Stimulated activated memory B cell treated with anti-CD40 and anti-IgM and Interleukin-4, amounts not matched to agents 10 μg/mL and 1 μg/mL and 100 μg/mL, for 72 hours (primary cell): ENCODE measurements at places on chromosomes 4 and X.

DNA sequence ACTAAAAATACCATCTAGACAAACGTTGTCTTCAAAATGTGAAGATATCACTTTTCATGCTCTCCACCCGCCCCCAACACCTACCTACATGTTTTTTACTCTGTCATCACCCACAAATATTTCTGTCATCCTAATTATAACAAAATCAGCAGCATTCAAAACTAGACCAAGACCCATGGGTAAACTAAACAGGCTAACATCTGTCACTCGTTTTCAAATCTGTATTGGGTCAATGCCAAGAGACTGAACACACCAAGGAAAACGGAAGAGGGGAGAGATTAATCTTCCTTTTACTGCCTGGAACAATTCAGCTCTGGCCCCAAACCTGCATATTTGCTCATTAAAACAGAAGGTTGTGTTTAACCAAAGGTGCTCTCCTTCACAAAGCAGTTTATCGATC, 17.5 kb downstream of the FAM184B start:
- ATAC-seq = no peak

- no peak for ATAC-seq
These were observed 15.0 kb downstream of the C4orf51 start for GRCh38 chr4:145694929-145695328.

GRCh38 chr4:150310159-150310895, 232.1 kb downstream of the DCLK2 start:
- ATAC-seq = no peak

DNA sequence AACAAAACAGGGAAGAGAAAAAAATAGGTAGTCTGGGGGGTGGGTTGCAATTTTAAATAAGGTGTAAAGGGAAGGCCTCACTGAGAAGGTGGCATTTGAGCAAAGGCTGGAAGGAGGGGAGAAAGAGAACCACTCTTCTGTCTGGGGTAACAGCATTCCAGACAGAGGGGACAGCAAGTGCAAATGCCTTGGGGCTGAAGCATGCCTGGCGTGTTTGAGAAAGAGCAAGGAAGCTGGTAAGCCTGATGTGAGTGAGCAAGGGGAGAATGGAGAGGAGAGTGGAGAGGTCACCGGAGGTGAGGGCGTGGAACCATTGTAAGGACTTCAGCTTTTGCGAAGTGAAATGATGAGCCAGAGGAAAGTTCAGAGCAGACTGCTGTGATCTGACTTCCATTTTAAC, 19.7 kb upstream of the DOCK11 start:
- no peak for ATAC-seq

DNA sequence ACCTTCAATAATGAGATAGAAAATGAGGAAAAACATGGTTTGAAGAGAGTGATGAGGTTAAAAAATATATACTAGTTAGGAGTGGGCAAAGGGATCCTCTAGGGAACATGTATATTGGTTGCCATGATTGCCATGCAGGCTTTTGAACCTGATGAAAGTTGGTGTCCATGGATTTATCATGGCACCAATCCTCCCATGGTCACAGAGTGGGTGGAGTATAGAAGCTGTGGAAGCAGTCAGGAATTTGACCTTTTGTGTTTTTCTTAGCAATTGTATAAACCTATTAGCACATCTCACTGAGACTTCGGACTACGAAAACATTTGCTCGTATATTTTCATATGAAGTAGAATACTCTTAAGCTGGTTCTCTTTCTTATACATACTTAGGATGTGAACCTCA, 30.9 kb upstream of the SYTL5 start:
- ATAC-seq = no peak

DNA sequence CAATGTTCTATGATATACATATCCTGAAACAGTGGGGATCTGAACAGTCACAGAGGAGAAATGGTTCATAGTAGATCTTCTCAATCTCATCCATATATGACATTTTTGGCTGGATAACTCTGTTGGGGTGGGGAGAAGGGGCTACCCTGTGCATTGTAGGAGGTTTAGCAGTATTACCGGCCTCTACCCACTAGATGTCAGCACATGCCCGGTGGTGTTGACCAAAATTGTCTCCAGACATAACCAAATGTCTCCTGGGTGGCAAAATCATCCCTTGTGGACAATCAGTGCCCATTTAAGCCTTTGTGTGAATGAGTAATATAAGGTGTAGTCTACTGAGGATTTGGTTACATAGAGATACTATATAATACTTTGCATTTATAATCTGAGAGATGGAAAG, 89.9 kb downstream of the PLS3 start:
- ATAC-seq = no peak

GRCh38 chr4:104905546-104905945, 241.1 kb upstream of the TET2 start:
- ATAC-seq = no peak

DNA sequence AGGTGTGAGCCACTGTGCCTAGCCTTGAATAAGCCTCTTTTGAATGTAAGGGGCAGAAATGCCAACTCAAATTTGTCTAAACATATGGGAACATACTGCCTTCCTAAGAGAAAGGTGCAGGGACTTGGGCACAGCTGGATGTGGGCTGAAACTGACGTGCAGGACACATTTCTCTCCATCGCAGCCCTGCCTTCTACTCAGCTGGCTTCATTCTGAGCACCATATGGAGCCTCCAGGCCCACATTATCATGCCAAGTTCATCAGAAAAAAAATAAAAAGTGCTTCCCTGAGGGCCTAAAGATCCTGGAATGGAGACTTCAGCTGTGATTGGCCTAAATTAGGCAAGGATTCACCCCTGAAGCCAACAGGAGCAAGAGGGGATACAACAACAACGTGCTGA, 386.2 kb downstream of the RAB28 start:
- no peak for ATAC-seq
